NCI-H187 treated with DMSO at 0.1 percent for 48 hours (cell line): ENCODE measurements at places on chromosomes 4 and X.
A peak's percentile ranks its signal among the peaks of the same experiment; 100 is the strongest.

- no peak for DNase-seq
Measured at GRCh38 chrX:264634-265455, 16.3 kb upstream of the PLCXD1 start.

DNA sequence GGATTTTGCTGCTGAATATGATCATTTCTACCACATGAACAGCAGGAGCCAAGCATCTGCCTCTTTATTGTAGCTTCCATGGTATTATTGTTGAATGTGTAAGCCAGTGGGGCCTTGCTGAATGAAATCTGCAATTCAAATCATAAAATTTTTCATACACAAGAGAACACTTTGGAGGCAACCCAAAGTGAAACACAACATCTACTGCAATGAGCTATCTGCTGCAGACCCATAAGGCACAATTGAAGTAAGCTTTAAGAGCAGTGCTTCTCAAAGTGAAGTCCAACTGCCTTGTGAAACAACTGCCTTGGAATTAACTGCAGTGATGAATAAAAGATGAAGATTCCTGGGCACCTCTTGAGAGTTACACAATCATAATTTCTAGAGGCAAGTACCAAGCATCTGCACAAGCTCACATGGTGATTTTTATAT, 626.3 kb upstream of the INTU start:
- DNase-seq, result no peak

- no peak for DNase-seq
Measured at GRCh38 chr4:159042097-159042605, 60.7 kb upstream of the RAPGEF2 start.

DNA sequence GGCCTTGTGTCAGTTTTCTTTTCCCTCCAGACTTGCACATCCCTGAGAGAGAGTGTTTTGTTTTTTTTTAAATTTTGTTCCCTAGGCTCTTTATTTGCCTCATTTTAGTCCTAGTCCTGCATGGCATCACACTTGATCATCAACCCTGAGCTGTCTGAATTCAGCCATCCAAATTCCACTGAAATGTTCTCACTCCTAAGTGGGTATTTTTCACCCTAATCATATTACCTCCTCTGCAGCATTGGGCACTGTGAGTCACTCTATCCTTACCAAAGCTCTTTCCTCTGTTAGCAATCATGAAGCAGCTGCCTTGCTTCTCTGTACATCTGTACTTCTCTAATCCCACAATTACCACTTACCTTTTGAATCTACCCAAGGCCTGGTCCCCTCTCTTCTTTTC, 356.6 kb upstream of the MAGEB2 start:
- DNase-seq, result no peak

DNA sequence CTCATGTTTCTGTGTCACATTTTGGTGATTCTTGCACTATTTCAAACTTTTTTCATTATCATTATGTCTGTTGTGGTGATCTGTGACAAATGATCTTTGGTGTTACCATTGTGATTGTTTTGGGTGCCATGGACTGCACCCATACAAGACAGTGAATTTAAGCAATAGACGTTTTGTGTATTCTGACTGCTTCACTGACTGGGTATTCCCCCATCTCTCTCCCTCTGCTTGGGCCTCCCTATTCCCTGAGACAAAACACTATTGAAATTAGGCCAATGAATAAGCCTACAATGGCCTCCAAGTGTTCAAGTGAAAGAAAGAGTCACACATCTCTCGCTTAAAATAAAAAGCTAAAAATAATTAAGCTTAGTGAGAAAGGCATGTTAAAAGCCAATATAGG, 60.2 kb downstream of the BANK1 start:
- no peak for DNase-seq

GRCh38 chr4:41211951-41212615, 2.3 kb downstream of the APBB2 start:
- no peak for DNase-seq

GRCh38 chrX:8851231-8851886, 50.2 kb upstream of the FAM9A start:
- no peak for DNase-seq

DNA sequence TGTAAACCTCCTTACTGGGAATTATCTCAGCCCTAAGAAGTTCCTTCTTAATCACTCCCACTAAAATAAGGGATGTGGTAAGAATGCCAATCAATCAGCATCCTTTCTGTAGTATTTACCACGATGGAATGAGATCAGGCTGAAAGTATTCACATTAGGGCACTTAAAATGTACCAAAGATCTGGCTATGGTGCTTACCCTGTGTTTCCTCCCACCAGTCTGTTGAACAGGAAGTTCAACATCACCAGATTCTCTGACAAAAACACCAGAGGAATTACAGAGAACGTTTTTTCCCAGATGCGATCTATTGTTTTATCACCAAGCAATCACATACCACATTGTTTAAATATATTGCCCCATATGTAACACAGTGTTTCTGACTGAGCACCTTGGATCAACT, 2.1 kb upstream of the CLCN3 start:
- no peak for DNase-seq

DNA sequence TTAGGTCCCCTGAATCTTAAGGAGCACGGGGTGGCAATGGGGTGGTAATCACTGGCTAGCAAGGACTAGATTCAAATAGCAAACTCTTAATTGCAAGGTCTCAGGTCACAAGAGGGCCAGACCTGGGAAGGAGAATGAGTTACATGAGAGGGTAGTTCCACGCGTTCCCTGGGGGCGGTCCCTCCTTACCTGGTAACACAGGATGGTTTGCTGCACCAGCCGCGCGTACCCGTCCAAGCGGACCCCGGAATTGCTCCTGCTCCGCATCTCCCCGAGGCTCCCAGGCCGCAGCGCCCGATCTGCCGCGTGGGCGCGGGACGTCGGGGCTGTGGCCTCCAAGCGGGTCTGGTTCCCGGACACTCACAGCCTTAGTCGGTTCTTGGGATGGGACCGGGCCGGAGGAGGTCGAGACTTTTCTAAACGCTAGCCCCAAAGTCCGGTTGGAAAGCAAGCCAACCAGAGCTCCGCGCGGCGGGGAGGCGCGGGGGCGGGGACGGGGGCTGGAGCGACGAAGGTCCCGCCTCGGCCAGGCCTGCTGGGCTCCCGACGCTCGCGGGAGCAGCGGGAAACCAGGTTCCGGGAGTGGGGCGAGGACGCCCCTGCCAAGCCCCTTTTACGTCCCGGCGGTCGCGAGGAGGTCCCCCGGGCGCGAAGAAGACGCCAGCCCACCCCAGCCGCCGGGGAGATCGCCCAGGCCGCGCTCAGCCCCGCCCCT, at the start of gene PHKA2:
Gene PHKA2, minus strand, starts transcription at position 449 of the 715 bp plus-strand sequence. Its CDS starts 182 bp downstream, at position 267.
- DNase-seq, result no peak

- DNase-seq, result no peak
Measured at GRCh38 chr4:30860978-30861377, 140.8 kb downstream of the PCDH7 start.

DNA sequence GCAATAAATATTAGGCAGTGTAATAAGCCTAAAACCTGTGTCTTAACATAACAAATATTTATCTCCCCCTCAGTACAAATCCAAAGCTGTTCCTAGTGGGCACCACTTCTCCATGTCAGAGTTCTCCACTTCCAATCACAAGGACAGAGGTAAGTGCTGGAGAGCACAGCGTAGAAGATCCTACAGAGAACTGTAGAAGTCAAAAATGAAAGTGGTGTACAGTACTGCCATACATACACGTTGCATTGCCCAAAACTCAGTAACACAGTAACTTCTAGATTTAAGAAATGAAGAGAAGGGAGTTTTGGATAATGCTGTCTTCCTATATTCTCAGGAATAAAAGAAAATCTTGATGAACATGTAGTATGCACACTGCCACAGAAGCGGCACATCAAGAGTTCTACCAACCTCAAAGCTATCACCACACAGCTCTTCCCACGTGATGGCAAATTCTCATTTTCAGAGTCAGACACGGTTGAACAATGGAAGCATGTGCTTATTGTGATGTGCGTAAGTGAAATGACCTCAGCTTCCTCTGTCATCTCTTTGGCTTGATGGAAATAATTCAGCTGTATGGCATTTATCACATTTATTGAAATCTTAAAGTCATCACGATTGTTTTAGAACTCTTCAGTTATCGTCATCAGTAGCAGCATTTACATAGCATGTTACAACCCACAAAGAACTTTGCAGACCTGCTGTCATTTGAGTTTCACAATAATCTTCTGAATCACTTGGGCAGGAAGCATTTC, 27.1 kb upstream of the SPANXN4 start:
- DNase-seq, result no peak

DNA sequence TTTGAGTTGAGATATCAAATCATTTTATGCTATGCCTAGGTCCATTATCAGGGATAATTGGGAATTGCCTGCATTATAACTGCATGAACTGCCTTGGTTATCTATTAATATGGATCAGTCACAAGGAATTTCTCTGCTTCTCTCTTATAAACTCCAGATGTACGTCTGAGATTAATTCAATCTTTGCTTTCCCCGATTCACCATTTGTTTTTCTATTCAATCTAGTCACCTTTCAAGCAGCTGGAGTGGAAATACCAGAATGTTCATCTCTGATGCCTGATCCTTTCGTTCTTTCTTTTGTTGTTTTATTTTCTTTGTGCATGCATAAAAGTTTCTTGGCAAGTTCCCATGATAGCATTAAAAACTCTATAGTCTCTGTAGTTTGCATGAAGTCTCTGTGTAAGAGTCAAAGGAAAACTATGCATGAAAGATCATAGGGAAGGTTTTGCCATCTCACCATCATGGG, 22.6 kb downstream of the SYNPO2 start:
- no peak for DNase-seq

- no peak for DNase-seq
Measured at GRCh38 chr4:152257601-152258066, 278.3 kb downstream of the FBXW7 start.

GRCh38 chrX:119003462-119003861, 29.0 kb downstream of the LONRF3 start:
- no peak for DNase-seq

GRCh38 chrX:38304010-38304409, 23.3 kb downstream of the RPGR start:
- no peak for DNase-seq

GRCh38 chrX:23981711-23982110, 45.3 kb downstream of the KLHL15 start:
- DNase-seq, result no peak

GRCh38 chr4:145567516-145567915, 51.7 kb upstream of the MMAA start:
- DNase-seq, result no peak

GRCh38 chrX:80808881-80809411, 731 bp downstream of the BRWD3 start:
- no peak for DNase-seq

GRCh38 chr4:94595880-94596483, 144.2 kb downstream of the PDLIM5 start:
- peak; percentile 25 for DNase-seq

GRCh38 chr4:152309418-152309817, 226.5 kb downstream of the FBXW7 start:
- no peak for DNase-seq

- DNase-seq, result no peak
Measured at GRCh38 chr4:15544248-15544729, 74.6 kb downstream of the CC2D2A start.

DNA sequence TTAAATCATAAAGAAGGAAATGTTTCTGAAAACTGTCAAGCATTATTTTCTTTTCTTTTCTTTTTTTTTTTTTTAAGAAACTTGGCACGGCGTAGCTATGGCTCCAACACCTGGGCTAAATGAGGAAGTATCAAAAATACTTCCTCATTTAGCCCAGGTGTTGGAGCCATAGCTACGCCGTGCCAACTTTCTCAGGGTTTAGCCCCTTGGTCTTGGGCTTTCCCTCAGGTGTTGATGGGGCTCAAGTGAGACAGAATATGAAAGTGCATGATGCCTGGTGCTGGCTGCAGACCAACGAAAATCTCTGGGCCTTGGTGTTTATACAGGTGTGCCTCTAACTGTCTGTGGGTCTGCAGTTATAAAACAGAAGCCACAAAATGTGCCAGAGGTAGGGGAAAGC, 132.7 kb downstream of the ARHGAP24 start:
- DNase-seq, result peak; percentile 29

- DNase-seq, result no peak
Measured at GRCh38 chrX:28851871-28852270, 264.6 kb downstream of the IL1RAPL1 start.

GRCh38 chrX:86981326-86981879, 536.2 kb upstream of the KLHL4 start:
- DNase-seq, result no peak

DNA sequence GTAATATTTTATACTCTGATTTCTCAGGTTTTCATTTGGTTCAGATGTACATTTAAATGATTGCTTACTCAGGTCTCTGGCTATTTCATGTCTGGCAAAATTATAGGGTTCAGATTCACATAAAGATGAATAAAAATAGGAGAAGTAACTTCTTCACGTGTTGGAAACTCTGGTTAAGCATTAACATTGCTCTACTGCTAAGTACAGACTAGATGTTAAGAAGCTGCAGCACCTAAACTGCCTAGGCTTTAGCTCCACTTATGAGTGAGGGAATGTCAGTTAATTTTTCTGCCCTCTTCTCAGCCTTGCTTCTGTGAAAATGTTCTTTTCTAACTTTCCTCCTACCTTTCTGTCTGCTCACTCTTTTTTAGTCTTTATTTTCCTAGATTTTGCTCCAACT, 361.2 kb downstream of the ARAP2 start:
- DNase-seq, result no peak

DNA sequence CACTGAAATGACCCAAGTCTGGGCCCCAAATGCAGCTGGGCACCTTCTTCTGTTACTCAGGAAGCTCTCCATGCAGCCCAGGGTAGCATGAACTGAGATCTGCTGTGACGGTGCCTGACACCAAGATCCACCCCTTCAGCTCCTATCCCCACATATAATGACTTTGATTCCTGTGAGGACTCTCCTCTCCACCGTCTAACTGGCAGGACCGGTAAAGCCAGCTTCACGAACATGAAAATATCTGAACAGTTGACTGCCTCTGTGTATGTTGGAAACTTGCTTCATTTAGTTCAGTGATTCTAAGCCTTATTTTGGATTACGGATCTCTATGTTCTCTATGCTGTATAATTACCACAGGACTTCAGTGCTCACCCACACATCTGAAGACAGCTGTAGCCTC, 115.5 kb upstream of the TMEM150C start:
- no peak for DNase-seq

- no peak for DNase-seq
Measured at GRCh38 chr4:109547394-109547793, 12.7 kb upstream of the MCUB start.

DNA sequence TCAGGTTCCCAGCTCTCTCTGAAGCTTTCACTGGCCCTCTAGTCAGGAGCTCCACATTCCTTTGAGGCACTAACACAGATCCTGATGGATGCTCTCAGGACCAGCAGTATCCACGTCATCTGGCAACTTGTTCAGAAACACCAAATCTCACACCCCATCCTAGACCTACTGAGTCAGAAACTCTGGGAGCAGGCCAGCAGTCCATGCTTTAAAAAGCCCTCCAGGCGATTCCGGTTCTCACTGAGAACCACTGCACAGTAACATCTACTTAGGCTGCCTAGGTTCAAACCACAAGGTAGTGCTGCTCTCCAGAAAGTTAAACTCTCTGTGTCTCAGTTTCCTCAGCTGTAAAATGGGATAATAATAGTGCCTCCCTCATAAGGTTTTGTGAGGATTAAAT, 55.3 kb downstream of the CCDC158 start:
- no peak for DNase-seq

DNA sequence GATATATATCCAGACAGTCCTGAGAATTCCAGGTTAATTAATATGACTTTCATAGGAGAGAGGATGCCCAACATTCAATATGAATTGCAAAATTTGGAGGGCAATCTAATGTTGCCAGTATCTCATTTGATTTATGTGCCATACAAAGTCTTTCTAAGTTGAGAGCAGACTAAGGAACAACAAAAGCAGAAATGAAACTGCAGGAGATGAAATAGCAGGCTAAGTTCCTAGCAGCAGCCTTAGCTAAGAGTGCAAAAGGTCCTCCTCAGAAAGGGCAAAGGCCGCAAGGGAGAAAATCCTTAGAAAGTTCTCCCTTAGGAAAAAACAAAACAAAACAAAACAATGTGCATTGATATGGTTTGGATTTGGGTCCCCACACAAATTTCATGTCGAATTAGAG, 602.9 kb upstream of the HTR2C start:
- no peak for DNase-seq
